ENCODE measurements at places on chromosomes 16 and 17. TPM values are rescaled to one million over a fixed set of nuclear protein-coding genes. Genes with fewer than 3 reads are reported as not detected.

SDR42E1 gene
- 6.5 TPM for total RNA-seq

CTRB2 gene
- total RNA-seq, result 0.78 TPM

KRT33A gene
- not detected for total RNA-seq

CIAO3 gene
- total RNA-seq, result 24.2 TPM

MYH3 gene
- total RNA-seq, result 2.8 TPM

RGS9 gene
- total RNA-seq, result 8.7 TPM

- no peak overlapping the region for H3K27ac ChIP-seq
- DNase-seq, result no peak
- H3K4me1 ChIP-seq, result no peaks in the 10 kb centered on the region
- H3K4me3 ChIP-seq, result no peak overlapping the region
- H3K36me3 ChIP-seq, result no peaks in the 10 kb centered on the region
Measured at GRCh38 chr17:69508814-69509213, 94.3 kb downstream of the MAP2K6 start.

- no peak for DNase-seq
- H3K4me1 ChIP-seq, result no peaks in the 10 kb centered on the region
- H3K36me3 ChIP-seq, result peaks cover 99% of the 10 kb centered on the region
Measured at GRCh38 chr17:59688496-59688895, 18.7 kb downstream of the PTRH2 start.

DNA sequence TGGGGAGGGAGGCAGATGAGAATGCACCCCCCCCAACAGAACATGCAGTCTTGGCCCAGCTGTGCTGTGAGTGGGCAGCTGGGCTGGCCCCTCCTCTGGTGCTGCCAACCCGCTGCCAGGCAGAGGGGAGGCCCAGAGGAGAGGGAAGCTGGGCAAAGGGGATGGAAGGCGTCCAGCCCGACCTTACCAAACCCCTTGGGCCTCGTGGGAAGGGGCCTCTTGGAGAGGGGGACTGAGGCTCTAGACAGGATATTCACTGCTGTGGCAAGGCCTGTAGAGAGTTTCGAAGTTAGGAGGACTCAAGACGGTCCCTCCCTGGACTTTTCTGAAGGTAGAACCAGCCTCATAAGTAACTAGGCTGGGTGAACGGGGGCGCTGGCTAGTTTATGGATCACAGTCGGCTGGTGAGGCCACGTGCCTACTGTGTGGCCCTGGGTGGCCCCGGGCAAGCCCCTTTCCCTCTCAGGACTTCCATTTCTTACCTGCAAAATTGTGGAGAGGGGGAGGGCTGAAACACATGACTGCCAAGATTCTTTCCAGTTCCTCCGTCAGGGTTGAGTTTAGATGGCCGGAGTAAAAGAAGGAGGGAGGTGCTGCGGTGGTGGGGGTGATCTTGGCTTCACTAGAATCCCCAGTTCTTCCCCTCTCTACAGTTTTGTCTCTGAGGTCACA lies 857 bp upstream of the STAT5A start:
- no peaks in the 10 kb centered on the region for H3K27me3 ChIP-seq
- peak overlapping the region; percentile 93 for H3K27ac ChIP-seq
- H3K36me3 ChIP-seq, result no peaks in the 10 kb centered on the region
- H3K4me1 ChIP-seq, result peaks cover 25% of the 10 kb centered on the region

DNA sequence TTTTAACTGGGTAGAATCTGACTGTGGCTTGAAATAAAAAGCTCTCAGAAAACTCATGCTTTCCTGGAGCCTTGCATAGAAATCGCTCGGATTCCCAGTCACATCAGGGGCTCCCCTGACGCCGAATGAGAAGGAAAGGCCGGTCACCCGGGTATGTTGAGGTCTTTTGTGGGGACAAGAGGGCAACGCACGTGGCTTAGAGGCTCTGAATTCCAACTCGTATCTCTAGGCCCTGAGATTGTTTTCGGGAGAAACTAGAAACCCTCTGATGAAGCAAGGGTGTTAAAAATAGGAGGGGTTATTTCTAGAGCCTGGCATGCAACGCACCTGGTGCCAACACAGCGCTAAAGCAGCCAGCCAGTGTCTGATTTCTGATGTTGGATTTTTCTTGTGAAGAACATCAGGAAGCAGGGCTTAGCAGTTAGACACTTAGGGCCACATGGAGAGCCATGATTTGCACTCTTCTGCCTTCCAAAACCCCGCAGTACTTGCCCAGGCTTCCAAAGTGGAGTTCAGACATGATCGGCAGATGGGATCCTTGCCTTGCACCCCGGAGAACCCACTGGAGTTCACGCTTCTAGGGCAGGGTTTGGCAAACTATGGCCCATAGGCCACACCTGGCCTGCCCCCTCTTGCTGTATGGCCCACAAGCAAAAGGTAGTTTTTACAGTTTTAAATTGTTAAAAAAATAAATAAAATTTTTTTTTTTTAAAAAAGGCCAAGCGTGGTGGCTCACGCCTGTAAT lies 12.6 kb downstream of the CACNG1 start:
- DNase-seq, result no peak
- no peaks in the 10 kb centered on the region for H3K4me1 ChIP-seq
- H3K27ac ChIP-seq, result no peak overlapping the region
- H3K4me3 ChIP-seq, result no peak overlapping the region

DNA sequence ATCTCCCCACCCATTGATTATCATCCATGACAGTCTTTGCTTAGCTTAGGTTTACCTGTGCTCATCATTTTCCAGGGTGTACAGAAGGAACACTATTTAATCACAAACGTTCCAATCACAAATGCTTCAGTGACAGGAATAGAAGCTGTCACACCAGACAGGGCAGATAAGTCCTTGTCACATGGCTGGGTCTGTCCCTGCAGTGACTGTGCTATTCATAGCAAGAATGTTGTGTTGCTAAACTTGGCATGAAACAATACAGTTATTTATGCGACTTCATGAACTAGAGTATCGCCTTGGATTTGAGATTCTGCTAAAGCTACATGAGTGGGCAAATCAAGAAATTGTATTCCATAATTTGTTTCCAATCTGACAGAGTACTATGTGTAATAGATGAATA lies 108.4 kb downstream of the CDH13 start:
- no peak overlapping the region for H3K27ac ChIP-seq
- DNase-seq, result no peak
- no peaks in the 10 kb centered on the region for H3K36me3 ChIP-seq
- H3K27me3 ChIP-seq, result no peaks in the 10 kb centered on the region
- H3K4me3 ChIP-seq, result no peak overlapping the region

DNA sequence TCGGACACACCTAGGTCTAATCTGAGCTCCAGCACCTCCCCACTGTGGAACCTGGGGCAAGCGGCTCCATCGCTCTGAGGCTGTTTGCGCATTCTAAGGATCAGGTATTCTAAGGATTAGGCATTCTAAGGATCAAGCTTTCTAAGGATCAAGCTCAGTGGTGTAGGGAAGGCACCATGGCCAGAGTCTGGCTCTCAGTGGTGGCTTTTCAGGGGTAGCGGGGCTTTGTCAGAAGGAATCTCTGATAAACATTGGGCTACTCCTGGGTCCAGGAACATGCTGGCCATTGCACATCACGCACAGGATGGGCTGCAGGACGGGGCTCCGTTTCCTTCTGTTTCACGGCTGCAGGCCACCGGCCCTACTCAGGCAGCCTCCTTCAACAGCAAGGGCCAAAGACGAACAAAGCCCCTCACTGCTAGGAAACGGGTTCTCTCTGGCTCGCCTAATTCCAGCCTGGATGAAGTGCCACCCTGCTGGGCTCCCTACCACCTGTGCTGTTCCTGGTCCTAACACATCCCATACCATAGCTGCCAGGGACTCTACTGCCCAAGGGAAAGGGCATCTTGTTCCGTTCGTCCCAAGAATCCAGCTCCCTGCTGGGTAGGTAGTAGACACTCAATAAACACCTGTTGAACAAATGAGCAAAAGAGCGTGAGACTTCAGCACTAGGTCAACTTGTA lies 5.5 kb downstream of the C1QTNF1 start:
- H3K4me3 ChIP-seq, result no peak overlapping the region
- peaks cover 43% of the 10 kb centered on the region for H3K4me1 ChIP-seq
- H3K27me3 ChIP-seq, result no peaks in the 10 kb centered on the region

GRCh38 chr17:56581635-56582627 lies 11.6 kb upstream of the NOG start:
- no peak overlapping the region for H3K4me3 ChIP-seq
- H3K4me1 ChIP-seq, result no peaks in the 10 kb centered on the region
- peaks cover 7% of the 10 kb centered on the region for H3K27me3 ChIP-seq
- no peak for DNase-seq
- H3K36me3 ChIP-seq, result no peaks in the 10 kb centered on the region
- no peak overlapping the region for H3K27ac ChIP-seq

GRCh38 chr17:80855196-80855947 lies 136.3 kb upstream of the CHMP6 start:
- H3K27me3 ChIP-seq, result no peaks in the 10 kb centered on the region
- H3K4me3 ChIP-seq, result no peak overlapping the region
- H3K36me3 ChIP-seq, result peaks cover 9% of the 10 kb centered on the region
- peaks cover 13% of the 10 kb centered on the region for H3K4me1 ChIP-seq
- DNase-seq, result no peak

DNA sequence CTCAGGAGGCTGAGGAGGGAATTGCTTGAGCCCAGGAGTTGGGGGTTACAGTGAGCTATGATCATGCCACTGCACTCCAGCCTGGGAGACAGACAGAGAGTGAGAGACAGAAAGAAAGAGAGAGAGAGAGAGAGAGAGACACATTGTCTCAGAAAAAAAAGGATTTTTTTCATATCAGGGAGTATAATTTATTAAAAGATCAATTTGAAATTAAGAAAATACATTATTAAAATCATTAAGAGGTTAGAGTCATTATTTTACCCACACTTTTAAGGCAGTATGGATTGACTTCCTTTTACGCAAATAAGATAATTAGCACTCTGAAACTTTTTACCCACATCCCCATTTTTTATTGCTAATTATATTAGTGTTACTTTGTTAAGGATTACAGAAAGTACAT lies 804.3 kb downstream of the CDH11 start:
- no peaks in the 10 kb centered on the region for H3K36me3 ChIP-seq
- no peak overlapping the region for H3K27ac ChIP-seq
- no peak for DNase-seq
- no peaks in the 10 kb centered on the region for H3K4me1 ChIP-seq

GRCh38 chr17:6162216-6162615 lies 92.0 kb downstream of the WSCD1 start:
- no peak overlapping the region for H3K27ac ChIP-seq
- no peaks in the 10 kb centered on the region for H3K36me3 ChIP-seq
- no peaks in the 10 kb centered on the region for H3K4me1 ChIP-seq

- peaks cover 96% of the 10 kb centered on the region for H3K36me3 ChIP-seq
- no peaks in the 10 kb centered on the region for H3K4me1 ChIP-seq
- no peak overlapping the region for H3K27ac ChIP-seq
- no peaks in the 10 kb centered on the region for H3K27me3 ChIP-seq
Measured at GRCh38 chr16:23570992-23571632, 13.6 kb downstream of the UBFD1 start.

All from upper lobe of right lung (tissue), 1 donor.